Activated CD4-positive, alpha-beta T cell treated with anti-CD3 and anti-CD28 coated beads for 48 hours (primary cell): ENCODE measurements at places on chromosomes 4 and X.
A peak's percentile ranks its signal among the peaks of the same experiment; 100 is the strongest.

- no peak for DNase-seq
These were observed 16.2 kb downstream of the POU4F2 start for GRCh38 chr4:146654687-146655520.

GRCh38 chr4:171920901-171921300, 107.7 kb downstream of the GALNTL6 start:
- no peak for DNase-seq

DNA sequence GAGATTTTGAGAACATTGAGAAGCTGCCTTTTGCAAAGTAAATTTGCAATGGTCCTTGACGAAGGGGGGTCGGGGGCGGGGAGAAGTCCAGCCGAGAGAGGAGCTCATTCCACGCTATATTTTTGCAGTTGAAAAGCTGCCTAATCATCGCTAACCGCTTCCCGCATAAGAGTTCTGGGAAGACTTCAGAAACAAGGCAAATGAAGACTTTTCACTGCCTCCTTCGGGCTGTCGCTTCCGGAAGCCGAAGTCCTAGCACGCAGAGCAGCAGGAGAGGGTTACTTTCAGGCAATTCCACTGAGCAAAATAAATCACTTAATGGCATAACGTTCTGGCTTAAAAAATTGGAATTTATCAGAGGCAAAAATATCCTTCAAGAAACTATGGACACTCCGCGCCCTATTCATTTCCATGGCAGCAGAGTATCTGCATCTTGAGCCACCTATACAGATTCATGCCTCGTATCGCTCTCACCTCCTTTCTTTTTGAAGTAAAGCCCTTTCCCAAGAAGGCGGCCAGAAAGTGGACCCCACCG, 2.6 kb upstream of the LRAT start:
- no peak for DNase-seq

- no peak for DNase-seq
These were observed 170.9 kb downstream of the RCHY1 start for GRCh38 chr4:75343333-75343732.

GRCh38 chrX:133346026-133346425, 69.3 kb downstream of the GPC4 start:
- no peak for DNase-seq

GRCh38 chr4:137200322-137200721, 332.0 kb downstream of the PCDH18 start:
- DNase-seq: no peak

DNA sequence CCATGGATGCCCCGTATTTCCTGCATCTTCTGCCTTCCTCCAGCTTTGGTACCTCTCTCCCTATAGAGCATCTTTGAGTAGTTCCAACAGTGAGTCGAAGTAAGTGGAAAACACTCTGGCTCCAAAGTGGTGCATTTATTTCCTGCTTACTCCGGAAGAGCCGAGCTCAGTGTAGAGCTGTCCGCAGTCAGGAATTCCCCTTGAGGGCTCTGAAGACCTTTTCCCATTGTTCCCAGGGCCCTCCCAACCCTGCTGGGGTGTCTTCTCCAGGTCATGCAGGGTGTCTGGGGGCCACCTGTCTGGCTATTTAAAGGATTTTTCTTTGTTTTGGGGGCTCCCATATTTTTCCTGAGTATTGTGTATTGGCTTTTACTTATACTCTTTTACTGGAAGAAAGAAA, 118.6 kb upstream of the MXRA5 start:
- no peak for DNase-seq

- DNase-seq: no peak
These were observed 166.4 kb downstream of the TSPAN5 start for GRCh38 chr4:98491899-98492559.

DNA sequence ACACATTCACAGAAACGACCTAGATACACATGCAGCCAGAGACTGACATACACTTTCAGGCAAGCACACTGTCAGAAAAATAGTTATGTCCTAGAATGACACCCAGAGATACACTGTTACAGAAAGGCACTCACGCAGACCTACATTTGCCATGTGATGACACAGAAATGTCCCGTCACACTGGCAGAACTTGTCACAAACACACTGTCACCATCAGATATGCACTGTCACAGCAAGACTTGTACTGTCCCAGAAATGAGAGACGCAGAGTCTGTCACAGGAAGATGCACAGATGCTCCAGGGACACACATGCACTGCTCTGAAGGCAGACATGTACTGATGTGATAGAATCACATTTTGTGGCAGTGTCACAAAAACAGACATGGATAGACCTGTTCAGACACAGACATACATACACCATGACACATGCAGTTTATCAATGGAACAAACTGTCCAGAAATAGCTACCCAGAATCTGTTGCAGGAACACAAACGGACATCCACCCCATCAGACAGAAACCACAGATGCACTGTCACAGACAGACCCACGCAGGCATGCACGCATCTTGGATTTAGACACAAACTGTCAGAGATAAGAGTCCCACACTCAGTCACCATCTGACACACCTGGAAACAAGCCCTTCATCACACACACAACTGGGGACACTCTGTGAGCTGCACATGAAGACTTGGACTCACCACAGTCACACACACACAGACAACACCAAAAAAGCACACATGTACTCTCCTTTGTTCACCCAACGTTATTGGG, 1.3 kb upstream of the PIM2 start:
- DNase-seq: peak; percentile 54

- no peak for DNase-seq
These were observed 109.0 kb downstream of the CXXC4 start for GRCh38 chr4:104385713-104386112.

GRCh38 chrX:136735601-136736000, 45.1 kb downstream of the ARHGEF6 start:
- no peak for DNase-seq

DNA sequence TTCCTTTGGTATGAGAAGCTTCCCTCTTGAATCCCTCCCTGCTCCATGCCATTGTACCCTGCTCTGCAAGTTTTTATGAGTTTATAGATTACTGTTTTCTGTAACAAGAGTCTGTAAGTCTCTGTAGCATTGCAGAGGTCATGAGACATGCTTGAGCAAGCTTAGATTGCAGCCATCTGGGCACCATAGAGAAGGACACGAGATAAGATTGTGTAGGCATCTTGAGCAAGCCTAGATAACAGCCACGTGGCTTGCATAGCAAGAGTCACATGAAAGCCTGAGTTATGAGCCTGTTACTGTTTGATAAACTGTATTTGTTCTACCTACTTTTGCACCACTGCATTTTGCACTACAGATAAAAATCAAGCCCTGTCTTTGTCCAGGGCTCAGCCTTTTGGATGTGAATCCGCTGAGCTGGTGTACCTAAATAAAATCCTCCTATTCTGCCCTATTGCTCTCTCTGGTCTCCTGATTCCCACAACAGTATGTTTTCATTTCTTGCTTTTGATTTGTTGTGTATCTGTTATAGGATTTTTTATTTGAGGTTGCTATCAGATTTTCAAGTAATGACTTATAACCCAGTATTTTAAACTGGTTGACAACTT, 127.4 kb upstream of the ANKRD50 start:
- no peak for DNase-seq

DNA sequence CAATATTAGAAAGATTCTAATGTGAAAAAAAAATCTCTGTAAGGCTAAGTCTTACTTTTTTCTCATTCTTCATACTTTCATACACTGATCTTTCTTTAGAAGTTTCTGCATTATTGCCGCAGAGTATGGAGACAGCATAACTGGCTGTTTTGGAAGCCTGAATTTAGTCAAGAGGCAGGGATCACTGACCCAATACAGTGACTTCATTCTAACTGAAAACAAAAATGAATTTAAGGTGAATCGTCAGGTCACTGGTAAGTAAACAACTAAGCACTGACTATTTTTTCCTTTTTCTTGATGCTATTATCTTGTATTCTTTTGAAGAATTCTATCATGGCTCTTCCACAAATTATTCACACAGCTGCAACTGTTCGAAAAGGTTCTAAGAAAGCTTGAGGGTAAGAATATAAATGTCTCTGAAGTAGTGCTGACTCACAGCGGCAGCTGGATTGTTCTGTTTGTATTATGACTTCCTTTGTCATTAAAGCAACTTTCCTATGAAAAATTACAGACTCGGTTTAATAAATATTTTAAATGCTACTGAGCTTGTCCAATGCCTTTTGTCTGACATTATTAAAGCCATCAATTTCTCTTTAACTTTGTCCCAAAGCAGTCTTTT, 609.3 kb downstream of the FSTL5 start:
- DNase-seq: no peak

DNA sequence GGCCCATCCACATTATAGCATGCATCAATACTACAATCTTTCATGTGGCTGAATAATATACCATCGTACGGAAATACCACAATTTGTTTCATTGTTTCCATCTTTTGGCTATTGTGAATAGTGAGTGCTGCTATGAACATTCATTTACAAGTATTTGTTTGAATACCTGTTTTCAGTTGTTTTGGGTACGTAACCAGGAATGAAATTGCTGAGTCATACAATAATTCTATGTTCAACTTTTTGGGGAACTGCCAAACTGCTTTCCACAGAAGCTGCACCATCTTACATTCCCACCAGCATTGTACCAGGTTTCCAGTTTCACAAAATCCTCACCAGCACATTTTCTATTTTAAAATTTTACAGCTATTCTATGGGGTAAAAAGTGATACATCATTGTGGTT, 28.5 kb upstream of the MANBA start:
- no peak for DNase-seq

- peak; percentile 73 for DNase-seq
These were observed at the start of gene ZDHHC15 for GRCh38 chrX:75522565-75523431. ZDHHC15 (minus strand) TSS chrX:75523037; CDS start chrX:75523024, 13 bp downstream.

DNA sequence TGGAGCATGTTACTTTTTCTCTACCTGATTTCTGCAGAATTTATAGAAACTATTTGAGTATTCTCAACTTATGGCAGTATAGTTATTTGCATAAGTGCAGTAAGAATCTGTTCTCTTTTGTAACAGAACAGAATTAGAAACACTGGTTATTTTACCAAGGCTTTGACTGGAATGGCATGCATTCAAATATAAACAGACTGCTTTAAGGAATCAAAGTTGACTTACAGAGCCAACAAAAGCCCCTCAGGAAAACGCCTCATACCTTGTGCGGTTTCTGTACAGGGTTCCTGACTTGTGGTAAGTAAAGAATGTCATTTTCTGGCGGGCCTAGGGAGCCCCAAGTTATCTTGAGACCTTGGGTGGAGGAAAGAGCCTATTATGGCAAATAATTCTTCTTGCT, 97.1 kb downstream of the GPR143 start:
- DNase-seq: no peak

GRCh38 chr4:145812919-145813318, 125.7 kb downstream of the ZNF827 start:
- DNase-seq: no peak

DNA sequence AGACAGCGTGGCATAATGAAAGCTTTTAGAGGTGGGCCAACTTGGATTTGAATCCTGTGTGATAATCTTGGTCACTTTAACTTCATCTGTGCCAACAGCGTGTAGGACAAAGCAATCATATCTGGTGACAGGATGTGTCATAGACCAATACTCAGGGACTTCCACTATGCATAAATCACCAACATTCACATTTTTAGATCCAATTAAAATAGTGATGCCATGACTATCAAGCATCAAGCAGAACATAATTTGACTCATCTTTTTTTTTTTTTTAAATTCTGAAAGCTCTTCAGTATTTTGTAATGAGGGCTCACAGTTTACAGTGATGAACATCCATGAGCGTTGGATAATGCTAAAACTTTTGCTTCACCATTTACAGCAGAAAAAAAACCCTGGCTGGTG, 27.3 kb upstream of the RAPGEF2 start:
- DNase-seq: no peak

DNA sequence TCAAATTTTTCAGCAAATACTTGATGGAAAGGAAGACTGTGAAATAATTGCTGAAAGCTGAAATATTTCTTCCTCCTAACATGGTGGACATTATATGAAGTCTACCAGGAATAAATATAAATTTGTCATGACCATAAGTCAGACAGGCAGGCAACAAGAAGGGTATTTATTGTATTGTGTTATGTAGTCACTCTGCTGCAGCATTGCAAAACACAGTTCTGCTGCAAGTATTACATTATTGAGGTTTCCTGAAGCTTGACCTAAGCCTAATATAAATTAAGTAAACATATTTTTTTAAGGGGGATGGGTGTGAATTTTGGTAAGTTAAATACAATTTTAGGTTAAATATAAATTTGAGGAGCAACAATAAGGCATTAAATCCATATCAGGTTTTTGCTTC, 60.2 kb upstream of the MAOA start:
- DNase-seq: no peak

DNA sequence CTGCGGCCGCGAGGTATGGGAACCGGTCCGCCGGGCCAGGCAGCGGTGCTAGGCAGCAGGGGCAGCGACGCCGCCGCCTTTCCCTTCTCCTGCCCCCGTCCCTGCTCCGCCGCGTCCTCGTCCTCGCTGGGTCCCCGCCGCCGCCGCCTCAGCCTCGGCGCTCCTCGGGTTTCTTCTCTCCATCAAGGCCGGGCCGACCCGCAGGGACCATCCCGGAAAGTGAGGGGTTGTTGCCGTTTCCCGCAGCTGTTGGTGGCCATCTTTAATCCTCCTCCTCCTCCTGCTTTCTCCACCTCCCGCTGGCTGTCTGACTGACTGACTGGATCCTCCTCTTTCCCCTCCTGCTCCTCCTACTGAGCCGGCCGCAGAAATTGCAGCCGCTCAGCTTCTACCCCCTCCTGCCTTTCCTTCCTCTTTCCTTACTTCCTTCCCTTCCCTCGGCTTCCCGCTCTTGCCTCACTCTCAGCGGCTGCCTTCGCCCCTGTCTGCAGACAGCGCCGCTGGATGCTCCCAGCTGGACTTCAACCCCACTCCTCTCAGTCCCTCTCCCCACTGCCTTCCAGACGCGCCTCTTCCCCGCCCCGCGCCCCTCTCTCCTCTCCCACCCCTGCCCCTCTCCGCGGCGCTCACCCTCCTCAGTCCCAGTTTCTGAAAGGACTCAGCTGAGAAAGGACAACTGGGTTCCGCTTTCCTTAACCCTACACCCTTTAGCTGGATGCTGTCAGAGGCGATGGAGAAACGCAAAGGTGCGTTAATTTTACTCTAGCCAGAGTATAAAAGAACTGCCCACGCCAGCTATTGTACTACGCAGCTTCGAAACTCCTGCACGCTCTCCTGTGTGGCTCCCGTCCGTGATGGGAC, at the start of gene WDFY3:
Gene WDFY3, minus strand, starts transcription at position 309 of the 861 bp plus-strand sequence. CDS start 106,099 bp downstream, outside the sequence.
- DNase-seq: peak; percentile 36

DNA sequence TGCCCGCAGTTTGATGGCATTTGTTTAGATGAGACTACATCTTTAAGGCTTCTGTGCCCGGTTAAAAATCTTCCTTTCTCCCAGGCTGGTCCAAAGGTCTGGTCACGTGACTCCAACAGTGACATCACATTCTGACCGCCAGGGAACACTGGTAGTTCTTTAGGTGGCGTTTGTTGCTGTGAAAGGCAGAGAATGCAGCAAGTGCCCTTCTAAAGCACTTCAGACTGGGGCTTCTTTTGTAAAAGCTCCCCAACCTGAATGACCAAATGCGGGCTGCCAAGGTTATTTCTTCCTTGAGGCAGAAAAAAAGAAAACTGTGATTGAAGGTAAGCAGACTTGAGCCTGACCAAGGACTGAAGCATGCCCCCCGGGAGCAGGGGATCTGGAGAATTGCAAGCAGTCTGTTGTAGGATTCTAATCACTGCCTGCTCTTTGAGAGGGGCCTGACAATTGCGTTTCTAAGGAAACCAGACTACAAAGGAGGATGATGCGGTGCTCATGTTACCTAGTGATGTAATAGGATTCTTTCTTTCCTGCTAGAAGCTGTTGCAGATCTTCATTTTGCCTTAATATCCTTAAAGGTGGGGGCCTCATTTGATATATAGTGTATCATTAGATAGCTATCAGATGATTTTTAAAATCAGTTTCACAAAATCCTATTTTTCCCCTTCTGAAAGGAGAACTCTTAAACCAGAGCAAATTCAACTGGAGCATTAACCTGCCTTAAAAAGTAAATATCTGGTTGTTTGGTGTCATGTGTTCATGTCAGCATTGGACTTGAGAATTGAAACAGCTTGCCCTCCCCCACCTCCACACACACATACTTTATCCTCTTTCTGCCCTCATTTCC, 133.1 kb downstream of the AKAP4 start:
- DNase-seq: no peak
